Omental fat pad (tissue), 4 donors: ENCODE measurements at places on chromosomes 12 and 14.

GRCh38 chr12:89225808-89226411, 126.4 kb downstream of the DUSP6 start:
- no peak for DNase-seq

DNA sequence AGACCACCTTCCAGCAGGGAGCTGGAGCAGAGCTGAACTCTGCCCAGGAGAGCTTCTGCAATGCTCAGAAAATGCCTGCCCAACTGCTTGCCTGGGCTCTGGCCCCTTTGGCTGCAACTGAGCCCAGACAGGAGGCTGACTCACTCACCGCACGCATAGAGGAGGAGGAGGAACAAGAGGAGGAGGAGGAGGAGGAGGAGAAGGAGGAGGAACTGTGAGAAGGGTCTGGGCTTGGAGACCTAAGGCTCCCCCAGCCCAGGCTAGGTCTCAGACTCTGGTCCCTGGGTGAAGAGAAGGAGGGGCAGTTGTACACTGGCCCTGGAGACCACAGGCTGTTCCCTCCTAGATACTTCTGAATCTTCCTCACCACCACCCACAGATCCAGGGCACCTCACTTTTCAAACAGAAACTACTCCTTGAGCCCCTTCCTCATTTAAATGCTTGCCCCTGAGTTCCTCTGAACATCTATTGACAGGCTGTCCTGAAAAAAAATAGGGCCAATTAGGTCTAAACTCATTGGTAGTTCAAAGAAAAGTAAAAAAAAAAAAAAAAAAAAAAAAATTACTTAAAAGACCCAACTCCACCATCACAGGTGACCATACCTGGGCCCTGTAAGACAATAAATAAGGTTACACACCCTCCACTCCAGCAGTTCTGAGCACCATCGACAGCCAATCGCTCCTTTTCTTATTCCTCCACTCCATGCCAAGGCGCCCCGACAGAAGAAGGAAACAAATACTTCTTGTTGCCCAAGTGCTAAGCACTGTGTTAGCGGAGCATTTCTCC, 674 bp downstream of the VDR start:
- peak; percentile 30 for DNase-seq

DNA sequence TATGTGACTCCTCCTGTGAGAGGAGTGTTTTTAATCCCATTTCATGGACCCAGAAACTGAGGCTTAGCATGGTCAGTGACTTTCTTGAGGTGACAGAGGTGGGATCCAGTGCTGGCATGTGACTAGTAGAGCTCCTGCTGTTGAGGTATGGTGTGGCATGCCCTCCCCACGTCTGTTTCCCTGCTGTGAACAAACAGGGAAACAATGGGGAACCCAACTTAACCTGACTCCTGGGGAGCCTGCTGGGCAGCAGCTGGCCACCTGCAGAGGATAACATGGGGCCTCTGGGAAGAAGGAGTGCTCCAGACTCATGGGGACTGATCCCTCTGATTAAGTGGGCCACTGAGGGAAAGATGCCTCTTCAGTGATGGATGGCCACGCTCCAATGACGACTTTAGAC, 114.0 kb downstream of the BEGAIN start:
- no peak for DNase-seq

DNA sequence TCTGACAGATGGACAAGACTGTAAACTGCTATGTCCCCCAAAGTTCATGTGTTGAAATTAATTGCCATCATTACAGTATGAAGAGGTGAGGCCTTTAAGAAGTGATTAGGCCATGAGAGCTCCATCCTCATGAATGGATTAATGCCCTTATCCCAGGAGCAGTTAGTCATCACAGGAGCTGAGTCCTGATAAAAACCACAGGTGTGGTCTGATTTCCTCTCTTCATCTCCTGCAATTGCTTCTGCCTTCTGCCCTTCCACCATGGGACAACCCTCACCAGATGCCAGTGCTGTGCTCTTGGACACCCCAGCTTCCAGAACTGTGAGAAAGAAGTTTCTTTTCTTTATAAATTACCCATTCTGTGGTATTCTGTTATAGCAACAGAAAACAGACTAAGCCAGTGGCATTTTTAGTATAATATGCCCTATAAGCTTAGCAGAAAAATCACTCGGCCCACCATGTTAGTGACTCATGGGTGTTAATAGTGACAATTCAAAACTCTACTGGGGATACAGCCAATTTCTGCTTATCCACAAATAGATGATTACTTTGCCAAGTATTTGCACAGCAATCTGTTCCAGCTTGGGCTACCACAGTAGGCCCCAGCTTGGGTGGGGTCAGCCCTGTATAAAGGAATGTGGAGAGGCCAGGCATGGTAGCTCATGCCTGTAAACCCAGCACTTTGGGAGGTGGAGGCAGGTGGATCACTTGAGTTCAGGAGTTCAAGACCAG, 129.0 kb upstream of the BCL2L14 start:
- DNase-seq = no peak

- no peak for DNase-seq
Observed at GRCh38 chr12:127025545-127025944, 1241.4 kb upstream of the TMEM132C start.

- DNase-seq = no peak
Observed at GRCh38 chr12:109538191-109538863, 35.0 kb downstream of the MMAB start.

GRCh38 chr12:40336573-40337199, 111.9 kb downstream of the LRRK2 start:
- no peak for DNase-seq

- no peak for DNase-seq
Observed at GRCh38 chr12:111276146-111276545, 92.7 kb downstream of the PHETA1 start.

- DNase-seq = no peak
Observed at GRCh38 chr12:89859508-89860220, 151.0 kb upstream of the ATP2B1 start.

DNA sequence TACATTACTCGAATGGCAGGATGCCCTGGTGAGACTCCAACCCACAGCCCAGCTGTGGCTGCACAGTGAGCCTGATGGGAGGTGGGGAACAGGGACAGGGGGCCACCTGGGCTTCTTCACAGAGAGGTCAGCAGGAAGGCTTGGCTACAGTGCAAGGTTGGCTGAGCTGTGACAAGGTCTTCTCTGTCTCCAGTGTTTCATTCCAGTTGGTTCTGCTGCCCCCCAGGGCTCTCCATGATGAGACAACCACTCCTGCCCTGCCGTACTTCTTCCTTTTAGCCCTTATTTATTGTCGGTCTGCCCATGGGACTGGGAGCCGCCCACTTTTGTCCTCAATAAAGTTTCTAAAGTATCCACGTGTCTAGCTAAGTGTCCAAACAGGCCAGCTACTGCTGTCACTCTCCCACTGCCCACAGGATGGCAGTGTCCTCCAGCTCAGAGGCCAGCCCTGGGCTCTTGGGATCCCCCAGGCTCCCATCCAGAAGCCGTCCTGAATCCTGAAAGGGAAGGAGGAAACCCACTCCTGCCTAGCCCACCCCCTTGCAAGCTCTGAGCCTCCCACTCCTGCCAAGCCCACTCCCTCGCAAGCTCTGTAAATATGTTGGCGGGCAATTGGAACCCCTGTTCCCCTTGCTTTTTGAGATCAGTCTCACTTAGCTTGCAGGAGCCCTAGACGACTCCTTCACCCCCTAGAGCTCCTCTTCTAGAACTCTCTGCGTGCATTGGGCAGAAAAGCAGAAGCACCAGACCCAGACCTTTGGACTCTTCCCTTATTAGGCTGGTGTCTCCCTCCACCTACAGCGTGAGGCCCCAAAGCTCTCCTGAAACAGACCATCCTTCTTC, 5.4 kb downstream of the C1QL4 start:
- DNase-seq = no peak

DNA sequence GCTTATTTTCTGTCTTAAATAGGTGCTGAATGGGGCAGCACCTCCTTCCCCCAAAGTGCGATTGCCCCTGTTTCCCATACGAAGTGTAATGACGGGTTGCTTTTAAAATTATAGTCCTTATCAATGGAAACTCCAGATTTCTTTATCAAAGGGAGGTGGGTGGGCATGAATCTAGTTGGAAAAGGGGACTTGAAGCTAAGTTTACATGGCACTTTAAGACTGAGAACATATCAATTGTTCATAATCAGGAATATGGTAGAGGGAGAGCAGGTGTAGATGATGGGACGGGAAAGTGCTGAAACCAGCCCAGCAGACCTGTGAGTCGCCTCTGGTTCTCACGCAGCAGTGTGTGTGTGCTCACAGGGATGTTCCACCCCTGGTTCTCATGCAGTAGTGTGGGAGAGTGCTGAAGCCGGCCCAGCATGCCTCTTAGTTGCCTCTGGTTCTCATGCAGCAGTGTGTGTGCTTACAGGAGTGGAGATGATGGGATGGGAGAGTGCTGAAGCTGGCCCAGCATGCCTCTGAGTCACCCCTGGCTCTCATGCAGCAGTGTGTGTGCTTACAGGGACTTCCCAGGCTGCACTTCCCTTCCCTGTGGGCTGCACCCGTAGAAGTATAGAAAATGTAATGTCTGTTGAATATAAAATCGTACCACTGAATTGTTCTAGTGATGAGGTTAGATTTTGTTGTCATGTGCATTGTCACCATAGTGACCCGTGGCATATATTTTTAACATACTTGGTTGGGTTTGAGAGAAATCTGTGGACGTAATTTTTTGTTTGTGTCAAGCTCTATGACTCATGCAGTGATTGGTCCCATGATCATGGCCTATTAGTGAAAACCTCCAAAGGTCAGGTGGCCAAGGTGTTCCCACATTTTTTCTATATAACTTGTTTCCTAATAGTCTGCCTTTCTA, 51.6 kb downstream of the GPATCH2L start:
- DNase-seq = no peak

DNA sequence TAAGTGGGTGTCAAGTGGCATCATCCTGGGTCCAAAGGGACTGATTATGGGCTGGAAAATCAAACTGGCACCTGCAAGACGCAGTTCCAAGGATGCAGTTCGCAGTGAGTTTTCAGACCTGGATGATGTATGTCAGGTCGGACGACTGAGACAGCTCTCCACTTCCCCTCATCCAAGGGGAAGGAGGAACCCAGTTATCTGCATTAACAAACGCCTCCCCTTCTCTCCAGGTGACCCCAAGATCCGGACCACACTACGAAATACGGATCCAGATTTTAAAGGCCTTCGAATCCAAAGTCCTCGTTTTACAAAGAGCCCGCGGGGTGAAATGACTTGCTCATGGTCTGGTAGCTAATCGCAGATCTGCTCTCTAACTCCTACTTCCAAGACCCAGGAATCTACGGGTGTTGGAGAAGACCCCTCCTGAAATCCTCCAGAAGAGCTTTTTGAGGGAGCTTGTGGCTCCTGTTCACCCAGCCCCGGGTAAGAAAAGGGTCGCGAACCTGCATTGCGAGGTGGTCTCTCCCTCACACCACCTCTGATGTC, 460 bp upstream of the SYNE2 start:
- no peak for DNase-seq

DNA sequence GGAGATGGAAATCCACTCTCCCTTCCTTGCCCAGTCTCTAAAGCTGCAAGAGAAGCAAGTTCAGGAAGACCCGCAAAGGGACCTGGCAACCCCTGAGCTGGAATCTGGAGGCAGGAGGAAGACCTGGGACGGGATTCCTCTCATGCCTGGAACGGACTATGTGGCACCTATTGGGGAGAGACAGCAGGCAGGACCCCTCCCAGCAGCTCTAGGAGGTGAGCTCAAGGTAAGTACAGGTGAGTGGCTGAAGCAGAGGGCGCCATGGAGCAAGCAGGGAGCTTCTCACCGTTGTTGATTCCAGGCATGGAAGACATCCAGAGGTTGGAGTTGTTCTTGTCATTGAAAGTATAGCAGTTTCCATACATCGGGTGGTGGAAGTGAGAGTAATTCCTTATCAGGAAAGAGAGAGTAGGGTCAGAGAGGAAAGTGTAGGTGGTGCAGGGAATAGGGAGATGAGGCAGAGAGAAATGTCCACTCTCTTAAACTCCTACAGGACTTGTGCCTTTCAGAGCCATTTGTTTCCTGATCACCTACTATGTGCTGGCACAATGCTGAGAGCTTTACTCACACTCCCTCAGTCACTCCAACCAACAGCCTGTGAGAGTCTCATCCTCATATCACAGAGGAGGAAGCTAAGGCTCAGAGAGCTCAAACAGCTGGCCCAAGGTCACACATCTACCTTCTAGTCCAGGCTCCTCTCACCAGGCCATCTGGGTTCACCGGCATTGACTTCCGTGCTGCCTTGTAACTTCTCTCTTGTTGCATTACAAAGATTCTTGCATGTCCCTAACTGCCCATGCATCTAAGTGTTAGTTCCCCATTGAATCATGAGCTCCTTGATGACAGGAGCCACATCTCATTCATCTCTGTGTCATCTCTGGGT, 13.9 kb upstream of the TNFRSF1A start:
- no peak for DNase-seq

DNA sequence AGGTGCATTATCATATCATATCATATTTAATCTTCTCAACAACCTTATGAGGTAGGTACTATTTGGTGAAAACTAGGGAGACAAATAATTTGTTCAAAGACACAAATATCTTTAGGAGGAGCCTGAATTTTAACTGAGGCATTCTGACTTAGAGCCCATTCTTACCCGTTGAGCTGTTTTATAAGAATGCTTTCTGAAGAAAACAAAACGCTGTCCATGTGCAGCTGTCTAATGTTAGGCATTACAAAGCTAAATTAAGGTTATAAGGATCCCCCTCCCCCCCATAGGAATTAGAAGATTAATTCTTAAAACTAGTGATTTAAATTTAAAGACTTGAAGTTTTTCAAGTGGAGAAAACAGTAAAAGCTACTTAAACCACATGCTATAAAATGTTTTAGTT, 6.4 kb downstream of the KTN1 start:
- no peak for DNase-seq

- DNase-seq = no peak
Observed at GRCh38 chr14:102883089-102883541, 39.3 kb upstream of the AMN start.

GRCh38 chr14:20529806-20530205, 24.5 kb downstream of the RNASE10 start:
- no peak for DNase-seq

DNA sequence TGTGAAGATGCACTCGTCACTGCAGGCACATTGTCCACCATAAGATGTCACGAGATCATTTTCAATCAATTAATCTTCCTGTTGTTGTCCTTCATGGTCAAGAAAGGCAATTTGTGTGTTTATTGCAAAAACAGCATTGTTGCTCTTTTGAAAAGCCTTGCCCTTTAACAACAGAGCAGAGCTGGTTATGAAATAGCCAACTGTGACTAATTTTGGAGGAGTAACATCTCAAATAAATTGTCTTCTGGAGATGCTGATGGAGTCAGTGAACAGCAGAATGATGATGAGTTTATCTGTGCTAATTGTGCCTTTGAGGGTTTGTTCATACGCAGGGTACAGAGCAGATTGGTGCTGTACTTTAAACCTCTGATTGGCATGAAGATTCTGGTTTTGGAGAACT, 88.3 kb upstream of the E2F7 start:
- DNase-seq = no peak

GRCh38 chr14:57122129-57122528, 146.6 kb downstream of the EXOC5 start:
- DNase-seq = no peak
